ENCODE measurements at places on chromosomes 5 and 9. TPM values are rescaled to one million over a fixed set of nuclear protein-coding genes. Genes with fewer than 3 reads are reported as not detected.

RAD17 gene
- total RNA-seq: 31.2 TPM

DROSHA gene
- total RNA-seq: 52.3 TPM

PCSK5 gene
- total RNA-seq: 13.0 TPM

ABO gene
- 32.6 TPM for total RNA-seq

GBGT1 gene
- 21.4 TPM for total RNA-seq

RHOBTB3 gene
- 85.7 TPM for total RNA-seq

NME5 gene
- 14.4 TPM for total RNA-seq

SLC4A9 gene
- total RNA-seq: 0.29 TPM

IL3 gene
- not detected for total RNA-seq

PNPLA7 gene
- 10.5 TPM for total RNA-seq

PCDHA9 gene
- 0.17 TPM for total RNA-seq

TLX3 gene
- total RNA-seq: not detected

NADK2 gene
- total RNA-seq: 43.3 TPM

PKD2L2 gene
- not detected for total RNA-seq

GRAMD2B gene
- 103 TPM for total RNA-seq

MEIKIN gene
- total RNA-seq: not detected

CATSPER3 gene
- 0.56 TPM for total RNA-seq

TAF1L gene
- total RNA-seq: 0.11 TPM

BAG1 gene
- total RNA-seq: 72.0 TPM

SH3TC2 gene
- total RNA-seq: 1.1 TPM

HTR1A gene
- not detected for total RNA-seq

TNFSF8 gene
- total RNA-seq: 4.2 TPM

SLC12A7 gene
- total RNA-seq: 28.3 TPM

RNF183 gene
- not detected for total RNA-seq

CKS2 gene
- 16.3 TPM for total RNA-seq

NOTCH1 gene
- 19.6 TPM for total RNA-seq

IL9 gene
- total RNA-seq: not detected

RPL7A gene
- 1,490 TPM for total RNA-seq

IFNA13 gene
- not detected for total RNA-seq

CDH6 gene
- 2.2 TPM for total RNA-seq

IFNA21 gene
- not detected for total RNA-seq

RARS1 gene
- 87.9 TPM for total RNA-seq

MAP1B gene
- total RNA-seq: 94.9 TPM

C9orf153 gene
- total RNA-seq: 0.71 TPM

TUSC1 gene
- total RNA-seq: 34.8 TPM

MYMK gene
- total RNA-seq: not detected

IL4 gene
- total RNA-seq: not detected

CA9 gene
- not detected for total RNA-seq

DOCK8 gene
- total RNA-seq: 19.5 TPM

VCAN gene
- 50.1 TPM for total RNA-seq

SCGB3A2 gene
- not detected for total RNA-seq

PDE6A gene
- total RNA-seq: not detected

PAX5 gene
- total RNA-seq: not detected

VLDLR gene
- 59.2 TPM for total RNA-seq

PHF24 gene
- 2.1 TPM for total RNA-seq

CORO2A gene
- 3.5 TPM for total RNA-seq

KIF4B gene
- total RNA-seq: not detected

TMEM8B gene
- 15.0 TPM for total RNA-seq

RASGRF2 gene
- total RNA-seq: 17.0 TPM

TNIP1 gene
- total RNA-seq: 99.0 TPM
